ENCODE measurements at places on chromosomes 5 and 9. TPM values are rescaled to one million over a fixed set of nuclear protein-coding genes. Genes with fewer than 3 reads are reported as not detected.

ST8SIA4 gene
- total RNA-seq: 37.5 TPM

RBM22 gene
- 64.0 TPM for total RNA-seq

CXCL14 gene
- total RNA-seq: not detected

ADAMTS16 gene
- not detected for total RNA-seq

RGP1 gene
- 22.1 TPM for total RNA-seq

ORM2 gene
- total RNA-seq: not detected

SLC36A3 gene
- total RNA-seq: not detected

FLT4 gene
- 1.6 TPM for total RNA-seq

GOLGA1 gene
- 14.0 TPM for total RNA-seq

TMEFF1 gene
- total RNA-seq: not detected

C1QTNF3 gene
- 3.0 TPM for total RNA-seq

SHLD3 gene
- 5.1 TPM for total RNA-seq

PCDHGB3 gene
- 0.26 TPM for total RNA-seq

CCDC152 gene
- total RNA-seq: 6.5 TPM

SLC34A3 gene
- not detected for total RNA-seq

SLC2A8 gene
- 5.6 TPM for total RNA-seq

Measured in activated CD8-positive, alpha-beta T cell treated with anti-CD3 and anti-CD28 coated beads, Interleukin-2, amount 10 ng/mL, durations not matched to agents 7 days and 5 days (primary cell).